Suprapubic skin (tissue), 4 donors: ENCODE measurements at places on chromosomes 2 and 18. TPM values are rescaled to one million over a fixed set of nuclear protein-coding genes. Genes with fewer than 3 reads are reported as not detected.

GRCh38 chr2:136985044-136985443, 219.7 kb downstream of the THSD7B start:
- no peak for DNase-seq

DNA sequence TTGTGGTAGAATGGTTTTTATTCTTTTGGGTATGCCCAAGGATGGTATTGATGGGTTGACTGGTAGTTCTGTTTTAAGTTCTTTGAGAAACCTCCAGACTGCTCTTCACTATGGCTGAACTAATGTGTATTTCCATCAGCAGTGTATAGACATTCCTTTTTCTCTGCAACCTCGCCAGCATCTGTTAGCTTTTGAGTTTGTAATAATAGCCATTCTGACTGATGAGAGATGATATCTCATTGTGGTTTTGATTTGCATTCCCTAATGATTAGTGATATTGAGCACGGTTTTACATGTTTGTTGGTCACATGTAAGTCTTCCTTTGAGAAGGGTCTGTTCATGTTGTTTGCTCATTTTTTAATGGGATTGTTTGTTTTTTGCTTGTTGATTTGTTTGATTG, 1348.7 kb upstream of the NXPH2 start:
- no peak for DNase-seq

DNA sequence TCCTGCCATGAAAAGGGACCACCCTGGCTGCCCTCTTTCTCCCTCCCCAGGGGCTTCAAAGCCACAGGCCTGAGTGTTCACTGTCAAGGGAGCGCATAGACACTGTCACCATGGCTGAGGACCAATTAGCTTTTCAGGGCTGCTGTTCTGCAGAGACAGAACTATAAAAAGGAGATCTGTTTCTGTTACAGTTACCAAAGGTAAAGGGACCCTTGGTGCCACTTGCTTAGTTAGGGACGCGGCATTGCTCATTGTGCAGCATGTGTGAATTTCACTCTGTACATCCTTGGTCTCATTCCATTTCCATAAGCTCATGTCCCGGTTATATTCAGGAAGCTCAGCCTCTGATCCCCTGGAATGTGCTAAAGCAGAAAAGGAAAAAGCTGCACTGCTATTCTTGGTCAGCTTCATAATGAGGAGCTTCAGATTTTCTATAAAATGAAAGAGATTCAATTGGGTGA, 55.5 kb upstream of the RNF152 start:
- no peak for DNase-seq

GRCh38 chr2:72204156-72204785, 56.6 kb upstream of the CYP26B1 start:
- DNase-seq, result no peak

- no peak for DNase-seq
Observed at GRCh38 chr18:13545955-13546354, 180.4 kb downstream of the FAM210A start.

Gene GPR35
- total RNA-seq, result 2.9 TPM

- DNase-seq, result peak; percentile 86
Observed at GRCh38 chr18:3451989-3452749, 2.2 kb downstream of the TGIF1 start.

DNA sequence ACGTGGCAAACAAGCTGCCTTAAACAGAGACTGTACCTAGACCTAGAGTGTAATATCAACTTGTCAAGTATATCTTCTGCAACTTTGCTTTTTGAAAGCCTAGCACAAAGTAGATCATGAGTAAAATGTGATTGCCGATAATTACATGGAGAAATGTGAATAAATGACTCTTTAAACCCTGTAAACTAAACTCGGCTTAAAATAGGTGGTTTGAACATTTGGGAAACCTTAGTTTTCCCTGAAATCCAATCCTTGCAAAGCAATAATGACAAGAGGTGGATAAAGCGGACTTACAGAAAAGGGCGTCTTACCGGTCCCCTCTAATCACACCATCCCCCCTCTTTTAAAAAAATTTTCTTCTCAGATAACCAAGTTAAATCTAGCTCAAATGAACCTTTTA, 549 bp upstream of the PSMD14 start:
- DNase-seq, result no peak

- DNase-seq, result no peak
Observed at GRCh38 chr18:21741312-21741561, 645 bp downstream of the MIB1 start.

DNA sequence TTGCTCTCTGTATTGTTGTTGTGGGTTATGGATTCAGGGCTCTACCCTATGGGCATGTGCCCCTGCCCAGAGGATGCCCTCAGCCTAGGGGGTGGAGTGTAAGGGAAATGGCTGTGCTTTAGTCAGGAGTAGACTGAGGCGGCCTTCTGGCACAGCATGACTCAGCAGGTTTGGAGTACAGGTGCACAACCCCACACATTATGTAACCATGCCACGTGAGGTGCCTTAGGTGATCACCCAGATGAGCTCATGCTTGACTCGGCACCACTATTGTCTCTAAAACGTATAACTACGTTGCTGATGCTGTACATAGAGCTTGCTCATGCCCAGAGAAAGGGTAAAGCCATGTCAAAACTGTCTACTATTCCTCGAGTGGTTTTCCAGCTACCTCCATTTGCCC, 48.3 kb upstream of the ZC3H15 start:
- DNase-seq, result no peak

DNA sequence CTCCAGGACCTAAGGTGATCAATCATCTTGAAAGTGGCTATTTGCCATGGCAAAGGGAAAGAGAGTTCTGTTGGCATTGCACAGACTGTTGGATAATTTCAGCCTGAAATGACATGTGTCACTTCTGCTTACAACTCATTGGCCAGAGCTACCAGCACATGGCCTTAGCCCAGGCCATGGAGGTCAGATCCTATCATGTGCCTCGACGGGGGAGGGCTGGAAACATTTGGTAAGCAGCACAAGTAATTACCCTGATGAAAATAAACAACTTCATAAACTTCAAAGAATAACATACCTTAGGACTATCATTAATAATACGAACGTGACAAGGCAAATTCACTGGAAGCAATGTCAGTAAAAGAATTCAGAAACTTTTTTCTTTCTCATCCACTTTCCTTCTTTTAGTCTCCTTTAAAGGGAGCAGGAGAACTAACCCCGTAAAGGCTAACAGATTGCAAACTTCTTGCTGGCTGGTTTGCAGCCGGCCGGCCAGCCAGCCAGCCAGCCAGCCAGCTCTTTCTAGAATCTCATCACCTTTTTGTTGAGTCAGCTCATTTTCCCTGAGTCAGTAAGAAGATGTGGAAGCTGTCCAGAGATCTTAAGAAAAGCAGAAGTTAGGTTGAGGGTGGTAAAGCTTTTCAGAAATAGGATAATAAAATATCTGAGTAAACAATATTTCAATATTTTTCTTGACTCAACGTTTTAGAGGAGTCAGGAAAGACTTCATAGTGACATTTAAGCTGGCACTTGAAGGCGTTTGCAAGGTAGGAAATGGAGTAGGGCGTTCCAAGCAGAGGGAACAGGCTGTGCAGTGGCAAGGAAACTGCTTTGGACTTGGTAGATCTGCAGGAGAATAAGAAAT, 31.9 kb downstream of the CNRIP1 start:
- DNase-seq, result no peak

GRCh38 chr2:62374301-62375112, 131.5 kb downstream of the TMEM17 start:
- no peak for DNase-seq

DNA sequence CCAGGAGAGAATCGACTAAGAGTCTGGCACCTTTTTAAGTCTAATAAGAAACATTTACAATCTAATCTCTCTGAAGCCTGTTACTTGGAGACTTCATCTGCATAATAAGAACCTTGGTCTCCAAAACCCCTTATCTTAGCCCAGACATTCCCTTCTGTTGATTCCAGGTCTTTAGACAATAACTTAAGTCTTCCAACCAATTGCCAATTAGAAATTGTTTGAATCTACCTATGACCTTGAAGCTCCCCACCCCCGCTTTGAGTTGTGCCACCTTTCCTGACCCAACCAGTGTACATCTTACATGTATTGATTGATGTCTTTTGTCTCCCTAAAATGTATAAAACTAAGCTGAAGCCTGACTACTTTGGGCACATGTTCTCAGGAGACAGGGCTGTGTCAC, 49.5 kb upstream of the DTNA start:
- DNase-seq, result no peak
